ENCODE measurements at places on chromosomes 6 and 20.

GRCh38 chr6:137808836-137809315 is 58.2 kb upstream of the TNFAIP3 start:
- no peak for DNase-seq

DNA sequence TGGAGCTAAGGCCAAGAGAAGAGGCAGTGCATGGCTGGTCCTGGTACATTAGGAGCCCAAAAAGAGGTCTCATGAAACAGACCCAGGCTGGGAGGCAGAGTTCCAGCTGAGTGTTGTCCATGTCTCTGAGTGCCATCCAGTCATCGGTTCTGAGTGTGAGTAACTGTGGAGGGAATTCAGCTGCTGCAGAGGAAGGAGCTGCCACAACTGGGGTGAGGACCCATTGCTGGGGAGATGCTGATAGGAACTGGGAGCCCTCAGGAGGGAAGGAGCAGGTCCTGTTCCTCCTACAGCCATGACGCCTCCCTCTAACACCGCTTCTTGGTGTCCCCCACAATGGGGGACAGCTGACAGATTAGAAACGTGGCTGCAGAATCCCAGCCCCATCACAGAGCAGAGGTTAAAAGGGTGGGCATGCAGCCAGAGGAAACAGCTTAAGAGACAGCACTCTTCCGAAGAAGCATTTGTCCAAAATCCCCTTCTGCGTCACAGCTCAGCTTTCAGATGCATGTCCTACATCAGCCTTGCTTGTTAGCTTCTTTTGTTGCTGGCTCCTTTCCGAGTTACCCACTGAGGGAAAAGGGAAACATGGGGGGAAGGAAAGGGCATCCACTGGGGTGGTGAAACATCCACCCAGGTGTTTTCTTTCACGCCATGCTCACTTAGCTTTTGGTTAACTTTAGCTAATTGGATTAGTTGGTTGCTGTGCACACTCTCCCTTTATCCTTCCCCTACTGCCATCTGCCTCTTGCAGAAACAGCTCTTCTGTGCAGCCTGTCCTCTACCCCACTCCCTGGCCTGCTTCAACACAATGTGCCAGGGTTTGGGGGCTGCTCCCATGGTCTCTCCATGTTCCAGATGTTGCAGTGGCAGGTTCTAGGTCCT is 239.2 kb downstream of the SYNDIG1 start:
- no peak for DNase-seq

- no peak for DNase-seq
Observed at GRCh38 chr6:157058574-157058973, 264.7 kb downstream of the TMEM242 start.

- DNase-seq: no peak
Observed at GRCh38 chr6:141475259-141475658, 657.5 kb upstream of the GJE1 start.

- DNase-seq: no peak
Observed at GRCh38 chr6:144159223-144159622, 8.9 kb downstream of the STX11 start.

DNA sequence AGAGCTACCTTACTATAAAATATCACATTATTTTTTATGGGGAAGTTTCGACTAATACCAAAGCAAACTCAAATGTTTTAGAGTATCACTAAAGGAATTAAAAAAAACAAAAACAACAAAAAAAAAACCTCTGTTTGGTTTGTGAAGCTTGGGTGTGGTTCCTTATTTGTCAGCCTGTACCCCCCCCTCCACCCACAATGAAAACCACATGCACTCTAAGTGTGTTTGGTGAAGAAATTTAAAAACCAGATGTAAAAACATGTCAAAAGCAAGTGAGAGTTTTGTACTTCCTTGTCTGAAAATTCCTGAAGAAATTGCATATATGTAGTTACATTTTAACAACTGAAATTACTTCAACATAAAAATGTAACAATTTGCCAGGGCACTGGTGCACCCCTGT is 3.1 kb downstream of the STK38 start:
- no peak for DNase-seq

- no peak for DNase-seq
Observed at GRCh38 chr6:43578748-43579147, 2.8 kb downstream of the POLH start.

DNA sequence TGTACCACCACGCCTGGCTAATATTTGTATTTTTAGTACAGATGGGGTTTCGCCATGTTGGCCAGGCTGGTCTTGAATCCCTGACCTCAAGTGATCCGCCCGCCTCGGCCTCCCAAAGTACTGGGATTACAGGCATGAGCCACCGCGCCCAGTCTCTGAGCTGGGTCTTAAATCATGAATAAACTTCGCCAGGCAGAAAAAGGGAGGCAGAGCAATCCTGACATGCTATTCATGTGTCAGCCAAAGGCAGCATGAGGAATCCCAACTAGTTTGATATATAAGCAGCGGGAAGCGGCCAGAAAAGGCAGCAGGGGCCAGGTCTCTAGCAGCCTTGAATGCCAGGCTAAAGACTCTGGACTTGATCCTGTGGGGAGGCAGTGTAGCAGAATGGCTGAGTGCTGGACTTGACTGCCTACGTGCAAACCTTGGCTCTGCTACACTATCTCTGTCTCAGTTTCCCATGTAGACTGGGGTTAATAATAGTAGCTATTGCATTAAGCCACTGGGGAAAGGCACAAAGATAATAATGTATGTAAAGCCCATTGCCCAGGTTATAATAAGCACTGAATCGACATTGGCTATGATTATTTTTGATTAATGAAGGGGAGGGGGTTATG is 1.8 kb downstream of the PROCR start:
- DNase-seq: no peak

Measured in left lung (tissue), 14 donors.